ENCODE measurements at places on chromosomes 7 and 10. TPM values are rescaled to one million over a fixed set of nuclear protein-coding genes. Genes with fewer than 3 reads are reported as not detected.

FAM25G gene
- total RNA-seq, result not detected

GRCh38 chr7:120582916-120583315 is 275.0 kb downstream of the TSPAN12 start:
- no peaks in the 10 kb centered on the region for H3K4me1 ChIP-seq
- no peak overlapping the region for H3K27ac ChIP-seq
- no peak for DNase-seq
- H3K36me3 ChIP-seq, result no peaks in the 10 kb centered on the region
- H3K27me3 ChIP-seq, result no peaks in the 10 kb centered on the region

- H3K27ac ChIP-seq, result no peak overlapping the region
- no peak for DNase-seq
- no peaks in the 10 kb centered on the region for H3K27me3 ChIP-seq
- H3K36me3 ChIP-seq, result no peaks in the 10 kb centered on the region
- H3K4me1 ChIP-seq, result no peaks in the 10 kb centered on the region
Observed at GRCh38 chr10:36200577-36200976, 558.5 kb upstream of the FZD8 start.

GRCh38 chr10:70910486-70911341 is 22.3 kb upstream of the PCBD1 start:
- H3K4me3 ChIP-seq, result no peak overlapping the region
- no peaks in the 10 kb centered on the region for H3K27me3 ChIP-seq
- H3K36me3 ChIP-seq, result no peaks in the 10 kb centered on the region
- no peak for DNase-seq
- no peaks in the 10 kb centered on the region for H3K4me1 ChIP-seq
- no peak overlapping the region for H3K27ac ChIP-seq

GRCh38 chr10:29239569-29240472 is 49.0 kb upstream of the LYZL1 start:
- H3K36me3 ChIP-seq, result no peaks in the 10 kb centered on the region
- H3K27me3 ChIP-seq, result no peaks in the 10 kb centered on the region
- H3K4me3 ChIP-seq, result no peak overlapping the region

HTR5A gene
- not detected for total RNA-seq

SLK gene
- 45.5 TPM for total RNA-seq

MYL7 gene
- not detected for total RNA-seq

SPDYE8 gene
- not detected for total RNA-seq

OR9A2 gene
- total RNA-seq, result not detected

NPFFR1 gene
- 0.09 TPM for total RNA-seq

GRCh38 chr7:70072220-70072619 is 473.9 kb downstream of the AUTS2 start:
- H3K27me3 ChIP-seq, result no peaks in the 10 kb centered on the region
- no peak overlapping the region for H3K27ac ChIP-seq

WEE2 gene
- total RNA-seq, result 0.06 TPM

UCMA gene
- not detected for total RNA-seq

- no peaks in the 10 kb centered on the region for H3K27me3 ChIP-seq
- DNase-seq, result peak; percentile 90
- no peak overlapping the region for H3K4me3 ChIP-seq
- no peaks in the 10 kb centered on the region for H3K36me3 ChIP-seq
- peak overlapping the region; percentile 83 for H3K27ac ChIP-seq
- H3K4me1 ChIP-seq, result no peaks in the 10 kb centered on the region
Observed at GRCh38 chr7:471866-472639, 47.6 kb downstream of the PDGFA start.

DNA sequence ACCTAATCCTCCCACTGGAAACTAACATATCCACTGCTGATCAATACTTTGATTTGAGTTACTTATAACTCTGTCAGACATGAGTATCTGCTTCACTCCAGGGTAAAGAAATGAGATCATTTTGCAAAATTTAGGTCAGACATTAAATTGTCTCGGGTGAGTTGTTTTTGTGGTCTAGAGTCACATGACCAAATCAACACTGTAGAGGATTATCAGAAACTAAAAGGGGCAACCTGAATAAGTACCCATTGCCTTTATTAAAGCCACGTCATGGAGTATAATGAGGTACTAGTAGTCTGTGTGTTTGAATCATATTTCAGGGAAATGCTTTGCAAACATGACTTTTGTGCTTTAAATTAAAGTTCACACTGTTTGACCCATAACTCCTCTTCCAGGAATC is 107.7 kb upstream of the ADO start:
- H3K4me3 ChIP-seq, result no peak overlapping the region
- H3K36me3 ChIP-seq, result no peaks in the 10 kb centered on the region
- H3K27ac ChIP-seq, result no peak overlapping the region
- DNase-seq, result no peak

- H3K4me1 ChIP-seq, result peaks cover 7% of the 10 kb centered on the region
- no peaks in the 10 kb centered on the region for H3K27me3 ChIP-seq
- no peaks in the 10 kb centered on the region for H3K36me3 ChIP-seq
Observed at GRCh38 chr10:70232155-70232858, 922 bp downstream of the PPA1 start.

GRCh38 chr10:28169525-28169924 is 133.3 kb downstream of the MPP7 start:
- H3K27me3 ChIP-seq, result no peaks in the 10 kb centered on the region
- no peaks in the 10 kb centered on the region for H3K4me1 ChIP-seq
- DNase-seq, result no peak
- H3K4me3 ChIP-seq, result no peak overlapping the region
- no peak overlapping the region for H3K27ac ChIP-seq

DNA sequence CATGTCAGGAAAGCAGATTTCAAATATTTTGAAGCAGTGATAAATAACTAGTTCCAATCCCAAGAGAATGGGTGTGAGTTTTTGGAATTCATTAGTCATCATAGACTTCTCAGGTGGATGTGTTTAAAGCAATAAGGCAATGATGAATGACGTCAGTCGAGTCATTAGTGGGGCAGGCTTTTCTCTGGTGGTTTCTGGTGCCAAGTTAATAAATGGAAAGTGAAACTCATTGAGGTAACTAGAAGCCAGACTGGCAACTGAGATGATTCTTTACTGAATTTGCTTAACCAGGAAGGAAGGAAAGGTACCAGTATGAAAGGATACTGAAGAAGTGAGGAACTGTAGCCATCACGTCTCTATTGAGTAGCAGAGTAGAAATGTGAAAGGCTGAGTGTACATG is 311.0 kb downstream of the GPAM start:
- no peaks in the 10 kb centered on the region for H3K27me3 ChIP-seq
- no peak for DNase-seq
- no peak overlapping the region for H3K4me3 ChIP-seq
- H3K27ac ChIP-seq, result no peak overlapping the region
- no peaks in the 10 kb centered on the region for H3K36me3 ChIP-seq
- H3K4me1 ChIP-seq, result no peaks in the 10 kb centered on the region

DNA sequence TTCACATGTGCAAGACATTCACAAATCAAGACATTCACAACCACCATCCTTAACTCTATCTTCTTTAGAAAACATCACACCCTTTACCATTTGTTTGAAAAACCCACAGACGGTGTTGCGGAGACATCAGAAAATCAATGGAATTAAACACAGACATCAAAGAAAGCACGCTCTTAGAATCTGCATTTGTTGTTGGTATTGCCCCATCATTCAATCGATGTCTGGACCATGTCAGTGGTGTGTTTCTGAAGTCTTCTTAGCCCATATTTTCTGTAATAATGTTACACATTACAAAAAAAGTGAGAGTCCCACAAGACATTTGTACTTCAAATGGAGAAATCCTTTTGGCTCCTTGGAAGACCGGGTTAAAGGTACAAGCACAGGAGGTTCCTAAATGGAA is 173.9 kb upstream of the AOAH start:
- no peaks in the 10 kb centered on the region for H3K27me3 ChIP-seq
- no peak overlapping the region for H3K4me3 ChIP-seq
- H3K4me1 ChIP-seq, result no peaks in the 10 kb centered on the region
- no peaks in the 10 kb centered on the region for H3K36me3 ChIP-seq

UNC5B gene
- 22.6 TPM for total RNA-seq

SLC26A3 gene
- total RNA-seq, result 0.25 TPM

GRCh38 chr10:65312876-65313275 is 1613.0 kb upstream of the LRRTM3 start:
- H3K27ac ChIP-seq, result no peak overlapping the region
- no peaks in the 10 kb centered on the region for H3K27me3 ChIP-seq
- no peak for DNase-seq
- no peaks in the 10 kb centered on the region for H3K36me3 ChIP-seq
- H3K4me3 ChIP-seq, result no peak overlapping the region

- no peaks in the 10 kb centered on the region for H3K27me3 ChIP-seq
- H3K27ac ChIP-seq, result no peak overlapping the region
- H3K4me3 ChIP-seq, result no peak overlapping the region
- no peaks in the 10 kb centered on the region for H3K4me1 ChIP-seq
Observed at GRCh38 chr7:152035817-152036216, 10.3 kb downstream of the GALNT11 start.

- no peak overlapping the region for H3K4me3 ChIP-seq
- DNase-seq, result no peak
- no peak overlapping the region for H3K27ac ChIP-seq
- no peaks in the 10 kb centered on the region for H3K4me1 ChIP-seq
- H3K27me3 ChIP-seq, result no peaks in the 10 kb centered on the region
Observed at GRCh38 chr10:26441491-26442214, 3.5 kb downstream of the APBB1IP start.

- no peaks in the 10 kb centered on the region for H3K36me3 ChIP-seq
- H3K4me3 ChIP-seq, result no peak overlapping the region
- no peaks in the 10 kb centered on the region for H3K4me1 ChIP-seq
- H3K27ac ChIP-seq, result no peak overlapping the region
Observed at GRCh38 chr10:23818484-23818883, 379.6 kb downstream of the OTUD1 start.

- no peak for DNase-seq
- H3K27ac ChIP-seq, result no peak overlapping the region
- H3K27me3 ChIP-seq, result no peaks in the 10 kb centered on the region
- no peaks in the 10 kb centered on the region for H3K4me1 ChIP-seq
- no peaks in the 10 kb centered on the region for H3K36me3 ChIP-seq
Observed at GRCh38 chr10:12969951-12970350, 31.6 kb downstream of the CCDC3 start.

ADIRF gene
- total RNA-seq, result 357 TPM

GRCh38 chr10:86220626-86221025 is 146.0 kb downstream of the GRID1 start:
- H3K4me3 ChIP-seq, result no peak overlapping the region
- H3K27ac ChIP-seq, result no peak overlapping the region
- H3K27me3 ChIP-seq, result no peaks in the 10 kb centered on the region
- no peaks in the 10 kb centered on the region for H3K36me3 ChIP-seq
- H3K4me1 ChIP-seq, result no peaks in the 10 kb centered on the region

DNA sequence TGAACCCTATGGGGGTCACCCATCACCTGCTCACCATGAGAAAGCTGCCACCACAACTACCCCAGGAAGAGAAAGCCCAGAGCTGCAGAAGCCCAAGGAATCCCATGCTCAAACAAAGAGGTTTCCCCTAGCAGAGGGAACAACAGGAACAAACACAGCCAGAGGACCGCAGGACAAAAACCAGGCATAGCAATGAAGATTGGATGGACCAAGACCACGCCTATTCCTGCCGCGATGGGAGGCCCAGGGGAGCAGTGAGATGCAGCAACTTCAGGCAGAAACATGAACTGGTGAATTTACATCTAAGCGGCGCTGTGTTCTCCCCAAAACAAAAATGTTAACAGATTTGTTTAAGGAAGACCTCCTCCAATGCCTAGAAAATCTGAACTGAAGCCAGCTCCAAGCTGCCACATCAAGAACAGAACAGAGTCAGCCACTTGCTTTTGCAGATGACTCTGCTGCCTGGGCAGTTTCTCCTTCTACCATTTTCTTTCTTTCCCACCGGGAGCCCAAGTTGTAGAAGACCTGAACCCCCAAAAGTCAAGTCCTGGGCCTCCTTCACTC is 134.2 kb upstream of the NEBL start:
- H3K27ac ChIP-seq, result no peak overlapping the region
- no peaks in the 10 kb centered on the region for H3K4me1 ChIP-seq
- H3K36me3 ChIP-seq, result no peaks in the 10 kb centered on the region
- H3K4me3 ChIP-seq, result no peak overlapping the region

DNA sequence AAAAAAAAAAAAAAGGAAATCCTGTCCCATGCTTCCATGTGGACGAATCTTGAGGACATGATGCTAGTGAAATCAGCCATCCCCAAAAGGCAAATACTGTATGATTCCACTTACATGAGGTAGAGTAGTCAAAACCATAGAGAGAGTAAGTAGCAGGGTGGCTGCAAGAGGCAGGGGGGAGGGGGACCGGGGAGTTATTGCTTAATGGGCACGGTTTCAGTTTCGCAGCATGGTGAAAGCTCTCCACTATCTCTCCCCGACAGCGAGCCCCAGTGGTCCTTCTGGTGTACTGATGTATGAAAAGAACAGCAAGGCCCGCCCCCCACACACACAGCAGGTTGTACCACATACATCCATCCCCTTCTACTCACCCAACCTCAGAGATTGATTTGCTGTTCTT is 32.8 kb downstream of the NOD1 start:
- no peak overlapping the region for H3K4me3 ChIP-seq
- H3K27me3 ChIP-seq, result no peaks in the 10 kb centered on the region
- H3K36me3 ChIP-seq, result no peaks in the 10 kb centered on the region
- H3K27ac ChIP-seq, result no peak overlapping the region
- DNase-seq, result peak; percentile 71
- H3K4me1 ChIP-seq, result no peaks in the 10 kb centered on the region

- H3K27me3 ChIP-seq, result no peaks in the 10 kb centered on the region
- H3K4me1 ChIP-seq, result no peaks in the 10 kb centered on the region
Observed at GRCh38 chr10:70295926-70296325, 12.1 kb upstream of the NPFFR1 start.
